ENCODE measurements at places on chromosomes 5 and 9.

DNA sequence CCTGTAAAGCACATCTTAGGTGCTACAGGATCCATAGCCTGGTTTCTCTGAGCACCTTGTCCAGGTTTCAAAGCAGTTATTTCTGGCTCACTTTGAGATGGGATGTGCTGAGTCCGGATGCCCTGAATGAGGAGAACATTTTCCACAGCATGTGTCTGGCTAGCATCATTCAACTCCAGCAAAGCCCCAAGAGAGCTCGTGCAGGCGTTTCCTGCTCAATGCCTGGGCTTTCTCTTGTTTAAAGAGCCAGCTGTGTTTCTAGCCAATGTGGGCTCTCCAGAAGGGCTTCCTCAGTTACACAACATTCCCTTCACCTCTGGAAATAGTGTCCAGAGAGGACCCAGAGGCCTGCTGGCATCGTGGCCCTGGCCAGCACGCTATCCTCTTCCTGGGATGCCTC, 411.7 kb downstream of the DMAC1 start:
- DNase-seq: no peak

GRCh38 chr9:110977259-110977709, 61.0 kb downstream of the LPAR1 start:
- no peak for DNase-seq

DNA sequence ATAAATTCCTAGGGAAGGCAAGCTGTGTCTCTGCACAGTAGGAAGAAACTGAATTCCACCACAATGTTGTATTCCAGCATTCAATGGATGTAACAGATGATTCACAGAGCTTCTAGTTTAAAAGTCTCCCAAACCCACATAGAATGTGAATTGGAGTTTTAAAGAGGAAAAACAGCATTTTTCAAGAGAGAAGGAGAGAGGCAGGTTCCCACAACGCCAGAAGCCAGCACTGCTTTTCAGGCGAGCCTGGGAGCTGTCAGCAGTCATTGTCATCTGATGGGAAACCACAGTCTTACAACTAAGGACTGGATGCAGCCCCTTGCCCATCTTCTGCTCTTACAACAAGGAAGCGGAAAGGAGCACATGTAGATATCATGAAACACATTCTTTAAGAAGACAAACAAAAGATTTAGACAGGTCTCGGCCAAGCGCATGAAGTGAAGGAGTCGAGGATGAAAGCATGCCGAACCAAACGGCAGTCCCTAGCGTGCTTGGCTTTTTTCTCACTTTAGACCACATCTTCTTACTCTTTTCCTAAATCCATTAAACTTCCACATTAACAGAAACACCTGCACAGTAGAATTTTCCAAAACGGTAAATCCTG, 638 bp downstream of the DIRAS2 start:
- no peak for DNase-seq

DNA sequence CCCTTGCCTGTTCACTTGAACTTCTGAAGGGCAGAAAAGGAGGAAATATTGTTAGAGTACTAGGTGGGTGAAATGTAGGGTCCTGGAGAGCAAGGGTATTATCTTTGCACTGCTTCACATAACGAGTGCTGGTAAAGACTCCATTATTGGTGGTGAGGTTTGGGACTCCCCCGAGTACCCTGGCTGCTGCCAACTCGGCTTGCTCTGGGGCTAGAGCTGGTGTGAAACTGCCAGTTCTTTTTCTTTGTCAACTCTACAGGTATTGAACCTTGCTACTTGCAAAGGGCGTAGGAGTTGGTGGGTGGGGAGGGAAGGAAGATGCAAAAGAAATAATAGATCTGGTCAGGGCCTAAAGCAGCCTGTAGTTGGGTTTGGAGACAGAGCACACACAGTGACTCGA, 16.0 kb downstream of the MAST4 start:
- no peak for DNase-seq

DNA sequence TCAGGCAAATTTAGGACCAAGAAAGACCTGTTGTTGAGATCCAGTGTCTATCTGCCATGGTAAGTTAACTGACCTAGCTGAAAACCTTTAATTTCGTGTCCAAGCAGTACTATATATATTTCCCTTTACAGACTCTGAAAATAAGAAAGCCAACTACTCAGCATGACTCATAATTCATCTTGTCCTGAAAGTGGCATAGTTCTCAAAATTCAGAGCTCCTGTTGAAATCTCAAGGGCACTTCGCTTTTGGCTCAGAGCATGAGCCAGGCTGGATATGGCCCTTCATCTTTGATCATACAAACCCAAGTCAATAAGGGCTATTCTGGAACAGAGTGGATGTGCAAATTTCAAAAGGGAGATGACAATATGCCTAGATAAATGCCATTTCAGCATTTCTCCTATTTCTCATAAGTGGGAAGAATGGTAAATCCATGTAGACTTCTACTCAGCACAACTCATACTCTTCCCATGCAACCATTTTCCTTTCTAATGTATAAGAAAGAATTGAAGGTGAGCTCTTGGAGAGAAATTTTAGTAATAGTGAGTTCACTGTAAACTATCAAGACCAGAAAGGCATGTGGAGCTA, 567.9 kb upstream of the DAB2 start:
- no peak for DNase-seq

- no peak for DNase-seq
These were observed 53.9 kb upstream of the PALM2AKAP2 start for GRCh38 chr9:109726119-109726518.

DNA sequence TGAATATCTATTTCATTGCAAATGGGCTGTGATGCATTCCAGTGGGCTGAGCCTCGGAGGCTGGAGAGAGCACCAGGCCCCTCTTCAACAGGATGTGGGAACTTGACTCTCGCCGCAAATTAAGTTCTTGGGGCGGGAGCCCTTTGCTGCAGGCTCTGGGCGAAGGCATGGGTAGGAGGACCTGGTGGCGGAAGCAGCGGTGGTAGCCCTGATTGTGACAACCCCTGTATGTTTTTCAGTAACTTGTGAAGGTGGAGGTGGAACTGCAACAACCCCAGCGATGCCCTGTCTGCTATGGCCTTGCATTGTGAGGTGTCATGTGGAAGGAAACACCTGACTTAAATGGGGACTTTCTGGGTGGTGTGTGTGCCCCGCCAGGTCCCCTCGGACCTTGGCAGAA, 9.4 kb downstream of the FYB1 start:
- DNase-seq: peak; percentile 82

- no peak for DNase-seq
These were observed 6.9 kb upstream of the BARX1 start for GRCh38 chr9:93962017-93962416.

GRCh38 chr9:84750152-84750865, 80.8 kb downstream of the NTRK2 start:
- no peak for DNase-seq

GRCh38 chr9:10015755-10016154, 597.0 kb downstream of the PTPRD start:
- no peak for DNase-seq

All from activated T-helper 2 cell treated with anti-CD3 and anti-CD28 coated beads, Interferon-gamma antibody, Interleukin-2, Interleukin-4, amounts not matched to agents 10 μg/mL and 5 μg/mL and 100 μg/mL, durations not matched to agents 14 hours and 24 hours and 36 hours (primary cell).